ENCODE measurements at places on chromosomes 1 and 21.

DNA sequence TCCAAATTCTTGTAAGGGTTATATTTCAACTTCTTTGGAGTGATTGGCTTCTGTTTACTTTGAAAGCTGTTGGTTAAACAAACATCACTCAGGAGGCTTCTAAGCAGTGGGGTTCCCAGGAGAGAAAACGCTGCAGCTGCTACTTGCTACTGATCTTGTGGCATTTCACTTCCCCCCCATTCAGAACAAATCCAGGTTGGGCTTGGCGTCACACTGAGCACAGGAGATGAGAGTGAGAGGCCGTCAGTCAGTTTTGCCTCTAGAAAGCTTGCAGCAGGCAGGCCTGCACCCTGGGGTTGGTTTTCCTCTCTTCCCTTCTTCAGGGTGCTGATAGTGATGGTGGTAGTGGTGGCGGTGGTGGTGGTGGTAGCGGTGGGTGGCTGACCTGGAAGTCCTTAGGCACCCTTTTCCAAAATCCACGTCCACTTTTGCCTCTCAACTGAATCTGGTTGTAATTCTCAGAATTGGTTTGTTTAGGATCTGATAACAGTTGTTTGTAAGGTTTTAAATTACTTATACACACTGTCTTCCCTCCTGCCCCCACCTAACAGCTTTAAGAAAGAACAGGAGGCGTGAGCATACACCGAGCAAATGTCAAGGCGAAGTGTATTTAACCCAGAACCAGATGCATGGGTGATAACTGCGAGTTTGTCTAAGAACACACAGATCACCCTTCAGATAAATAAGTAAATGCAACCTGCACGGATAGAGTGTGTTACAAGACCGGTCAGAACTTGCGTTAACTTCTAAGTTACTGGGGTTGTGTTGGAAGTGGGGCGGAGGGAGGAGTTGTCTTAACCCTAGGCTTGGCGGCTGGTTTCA, 3.2 kb upstream of the PROX1 start:
- no peak for DNase-seq

GRCh38 chr1:59367301-59368007, 70.6 kb downstream of the FGGY start:
- no peak for DNase-seq

- no peak for DNase-seq
Observed at GRCh38 chr1:43722810-43723209, 15.5 kb downstream of the ST3GAL3 start.

DNA sequence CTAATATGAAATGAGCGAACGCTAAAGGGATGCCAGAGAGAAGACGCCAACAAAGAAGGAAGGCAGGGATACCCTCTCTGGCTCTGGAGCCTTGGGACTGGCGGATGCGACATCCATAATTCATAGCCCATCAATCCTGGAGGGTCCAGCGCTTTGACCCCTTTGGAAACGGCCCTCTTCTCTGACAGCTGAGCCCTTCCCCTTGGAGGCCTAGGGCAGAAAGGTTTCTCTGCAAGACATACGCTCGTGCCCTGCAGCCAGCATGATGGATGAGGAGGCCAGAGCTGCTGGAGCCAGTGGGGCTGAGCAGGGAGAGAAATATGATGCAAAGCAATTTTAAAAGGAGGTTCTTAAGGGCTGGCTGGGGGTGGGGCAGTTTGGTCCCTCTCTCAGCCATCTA, 22.2 kb downstream of the OPTC start:
- DNase-seq = no peak

DNA sequence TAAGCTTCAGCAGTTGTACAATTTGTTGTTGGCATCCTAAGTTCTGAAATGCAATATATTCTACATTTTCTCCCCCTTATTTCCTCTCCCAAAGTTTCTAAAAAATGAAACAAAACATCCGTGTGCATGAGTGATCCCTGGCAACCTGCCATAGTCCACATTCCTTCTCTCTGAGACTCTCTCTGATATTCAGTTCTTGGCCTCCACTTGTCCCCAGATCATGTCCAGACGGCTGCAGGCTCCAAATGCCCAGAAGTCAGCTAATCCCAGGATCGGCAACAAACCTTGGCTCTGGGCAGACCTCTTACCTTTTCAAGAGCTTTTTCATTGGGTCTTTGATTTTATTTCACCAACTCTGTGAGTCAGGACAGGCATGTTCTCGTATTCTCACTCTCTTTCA, 187.8 kb downstream of the ETS2 start:
- no peak for DNase-seq

- no peak for DNase-seq
Observed at GRCh38 chr1:113940365-113941244, 11.5 kb downstream of the HIPK1 start.

- DNase-seq = no peak
Observed at GRCh38 chr1:80384959-80385358, 1378.4 kb upstream of the ADGRL4 start.

DNA sequence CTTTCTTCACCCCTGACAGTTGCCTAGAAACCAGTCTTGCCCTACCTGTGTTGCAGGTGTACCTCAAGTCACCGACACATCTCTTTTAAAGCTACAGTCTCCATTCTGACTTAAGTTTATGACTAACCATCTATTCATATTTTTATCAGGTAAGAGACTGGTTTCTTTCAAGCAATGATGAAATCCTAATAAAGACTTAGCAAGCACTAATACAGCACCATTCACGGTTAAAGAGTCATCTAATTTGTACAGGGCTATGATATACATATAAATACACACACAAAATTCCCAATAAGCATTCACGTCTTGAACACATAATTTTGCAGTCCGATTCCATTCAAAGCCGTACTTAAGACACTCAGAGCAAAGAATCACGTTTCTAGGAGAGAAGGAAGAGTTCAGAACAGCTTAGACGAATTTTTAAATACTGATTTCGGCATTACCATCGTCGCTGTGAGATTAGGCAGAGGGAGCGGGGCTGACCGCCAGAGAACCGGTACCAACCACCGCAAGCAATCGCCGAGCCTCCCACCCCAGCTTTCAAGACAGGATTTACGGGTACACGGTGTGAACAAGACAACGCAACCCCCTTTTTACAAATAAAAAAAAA, 943 bp downstream of the ERRFI1 start:
- DNase-seq = no peak

DNA sequence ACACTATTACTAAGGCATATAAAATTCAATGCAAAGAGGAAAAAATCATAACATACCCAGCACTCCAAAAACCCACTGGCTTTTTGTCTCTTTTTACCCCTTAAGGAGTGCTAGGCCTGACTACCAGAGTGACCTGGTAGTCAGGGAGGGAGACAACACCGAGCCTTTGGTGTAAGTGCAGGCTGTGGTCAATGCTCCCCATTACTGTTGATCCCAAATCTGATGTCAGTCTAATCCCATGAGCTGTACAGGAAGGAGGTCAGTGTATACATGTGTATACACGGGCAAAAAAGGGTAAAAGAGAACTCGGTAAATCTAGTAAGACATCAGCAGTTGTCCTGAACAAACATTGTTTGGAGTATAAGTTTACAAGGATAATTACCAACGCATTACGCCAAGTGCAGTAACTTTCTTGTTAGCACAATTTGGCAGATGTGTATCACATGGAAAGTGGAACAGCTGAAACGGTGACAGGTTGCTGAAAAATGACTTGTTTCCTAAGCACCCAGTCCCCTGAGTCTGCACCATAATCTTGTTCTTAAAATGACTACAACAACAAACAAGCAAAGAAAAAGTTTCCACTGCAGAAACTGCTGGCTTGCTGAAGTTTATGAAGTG, 217.9 kb downstream of the KCNH1 start:
- no peak for DNase-seq

GRCh38 chr1:202852163-202852904, 36.6 kb downstream of the RABIF start:
- no peak for DNase-seq

GRCh38 chr1:101410048-101410878, 173.4 kb downstream of the S1PR1 start:
- DNase-seq = no peak

GRCh38 chr1:221822591-221822990, 80.7 kb upstream of the DUSP10 start:
- DNase-seq = no peak

GRCh38 chr1:121546830-121547591, 362.2 kb downstream of the SRGAP2C start:
- no peak for DNase-seq

DNA sequence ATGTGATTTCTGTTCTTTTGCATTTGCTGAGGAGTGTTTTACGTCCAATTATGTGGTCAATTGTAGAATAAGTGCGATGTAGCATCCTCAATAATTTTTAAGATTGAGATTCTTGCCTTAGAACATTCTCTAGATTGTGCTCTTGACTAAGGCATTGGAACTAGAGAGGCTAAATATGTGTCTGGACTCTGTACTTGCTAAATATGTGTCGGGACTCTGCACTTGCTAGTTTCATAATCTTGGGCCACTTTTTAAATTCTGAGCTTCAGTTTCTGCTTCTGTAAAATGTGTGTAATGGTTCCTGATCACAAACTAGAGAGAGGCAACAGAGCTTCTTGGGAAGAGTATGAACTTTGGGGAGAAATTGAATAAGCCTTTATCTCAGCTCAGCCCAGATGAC, 21.6 kb downstream of the HLX start:
- no peak for DNase-seq

DNA sequence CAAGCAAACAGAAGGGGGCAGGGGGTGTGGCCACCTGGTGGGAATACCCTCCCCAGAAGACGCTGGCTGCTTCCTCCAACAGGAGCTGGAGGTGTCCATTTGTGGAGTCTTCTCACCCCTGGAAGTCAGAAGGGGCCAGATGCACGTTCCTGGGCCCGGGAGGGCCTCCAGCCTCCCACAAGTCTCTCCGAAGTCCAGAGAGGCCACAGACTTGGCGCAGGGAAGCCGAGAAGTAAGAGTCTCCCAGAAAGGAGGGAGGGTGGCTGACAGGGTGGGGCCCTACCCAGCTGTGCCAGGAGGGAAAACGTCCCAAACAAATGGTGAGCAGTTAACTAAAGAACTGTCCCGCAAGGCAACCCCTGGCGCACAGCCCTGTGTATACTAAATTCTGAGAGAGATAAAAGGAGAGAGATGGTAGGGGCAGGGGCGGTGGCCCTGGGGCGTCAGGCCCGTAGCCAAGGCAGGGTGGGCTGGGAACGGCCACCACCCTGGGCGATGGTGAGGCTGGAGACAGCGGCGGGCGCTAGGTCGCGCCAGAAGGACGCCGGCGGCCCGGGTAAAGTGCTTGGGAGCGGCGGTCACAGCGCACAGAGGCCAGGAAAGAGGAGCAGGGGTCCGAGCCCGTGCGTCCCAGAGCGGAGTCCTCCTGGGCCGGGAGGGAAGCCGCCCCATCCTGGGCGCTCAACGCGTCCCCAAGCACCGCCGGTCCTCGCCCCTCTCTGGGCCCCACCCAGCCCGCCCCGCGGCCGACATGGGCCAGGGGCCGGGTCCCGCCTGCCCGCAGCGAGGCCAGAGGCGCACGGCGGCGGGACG, 1.2 kb downstream of the CHD5 start:
- DNase-seq = no peak

DNA sequence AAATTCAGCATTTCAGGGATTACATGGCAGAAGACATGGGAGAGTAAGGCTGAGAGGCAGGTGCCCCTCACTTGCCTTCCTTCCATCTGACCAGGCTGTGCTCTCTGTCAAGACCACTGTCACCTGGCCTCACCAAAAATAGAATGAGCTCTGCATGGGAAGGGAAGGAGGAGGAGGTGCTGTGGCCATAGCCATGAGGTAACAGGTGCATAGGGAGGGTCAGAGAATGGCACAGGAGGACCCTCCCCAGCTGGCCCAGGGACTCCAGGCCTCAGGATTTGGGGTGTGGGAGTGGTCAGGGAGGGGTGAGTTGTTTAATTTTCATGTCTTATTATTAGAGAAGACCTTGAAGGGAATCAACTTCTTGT, 192.3 kb downstream of the FCRL5 start:
- DNase-seq = no peak

GRCh38 chr1:91490501-91490900, 10.2 kb upstream of the CDC7 start:
- no peak for DNase-seq

DNA sequence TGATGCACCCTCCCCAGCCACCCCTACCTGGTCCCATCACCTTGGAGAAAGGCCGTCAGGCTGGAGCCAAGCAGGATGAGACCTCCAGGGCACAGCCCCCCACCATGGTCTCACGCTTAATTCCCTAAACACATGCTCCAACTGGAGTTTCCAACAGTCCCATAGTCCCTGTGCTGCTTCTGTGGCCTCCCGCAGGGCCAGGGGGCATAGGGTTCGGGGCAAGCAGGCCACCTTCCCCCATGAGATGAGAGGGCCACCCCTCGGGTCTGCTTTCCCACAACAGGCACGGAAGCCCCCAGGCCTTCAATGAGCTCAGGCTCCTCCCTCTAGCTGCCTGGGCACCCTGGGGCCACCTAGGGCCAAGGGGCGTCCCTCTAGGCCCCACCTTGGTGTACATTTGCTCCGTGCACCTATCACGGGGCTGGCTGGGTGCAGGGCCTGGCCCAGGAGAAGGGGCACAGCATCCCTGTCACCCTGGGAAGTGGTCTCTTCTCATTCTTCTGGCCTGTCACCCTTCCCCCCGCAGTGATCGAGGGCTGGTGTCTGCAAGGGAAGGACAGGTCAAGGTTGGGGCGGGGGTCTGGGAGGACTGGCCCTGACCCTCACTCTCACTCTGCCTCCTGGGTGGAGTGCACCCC, 42.4 kb downstream of the TRIM11 start:
- no peak for DNase-seq

DNA sequence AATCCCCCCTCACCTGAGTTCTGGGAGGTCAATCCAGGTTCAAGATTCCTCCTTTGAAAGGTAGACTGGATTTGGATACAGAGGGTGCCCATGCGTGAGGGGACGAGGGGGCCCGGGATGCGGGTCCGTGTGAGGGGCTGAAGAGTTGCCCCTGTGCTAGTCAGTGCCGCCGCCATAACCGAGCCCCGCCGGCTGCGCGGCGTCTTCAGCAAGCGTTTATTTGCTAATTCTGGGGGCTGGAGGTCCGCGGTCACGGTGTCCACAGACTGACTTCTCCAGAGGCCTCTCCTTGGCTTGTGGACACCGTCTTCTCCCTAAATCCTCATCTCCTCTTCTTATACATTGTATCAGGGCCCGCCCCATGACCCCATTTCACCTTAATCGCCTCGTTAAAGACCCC, 20.9 kb upstream of the SAMD11 start:
- DNase-seq = no peak

DNA sequence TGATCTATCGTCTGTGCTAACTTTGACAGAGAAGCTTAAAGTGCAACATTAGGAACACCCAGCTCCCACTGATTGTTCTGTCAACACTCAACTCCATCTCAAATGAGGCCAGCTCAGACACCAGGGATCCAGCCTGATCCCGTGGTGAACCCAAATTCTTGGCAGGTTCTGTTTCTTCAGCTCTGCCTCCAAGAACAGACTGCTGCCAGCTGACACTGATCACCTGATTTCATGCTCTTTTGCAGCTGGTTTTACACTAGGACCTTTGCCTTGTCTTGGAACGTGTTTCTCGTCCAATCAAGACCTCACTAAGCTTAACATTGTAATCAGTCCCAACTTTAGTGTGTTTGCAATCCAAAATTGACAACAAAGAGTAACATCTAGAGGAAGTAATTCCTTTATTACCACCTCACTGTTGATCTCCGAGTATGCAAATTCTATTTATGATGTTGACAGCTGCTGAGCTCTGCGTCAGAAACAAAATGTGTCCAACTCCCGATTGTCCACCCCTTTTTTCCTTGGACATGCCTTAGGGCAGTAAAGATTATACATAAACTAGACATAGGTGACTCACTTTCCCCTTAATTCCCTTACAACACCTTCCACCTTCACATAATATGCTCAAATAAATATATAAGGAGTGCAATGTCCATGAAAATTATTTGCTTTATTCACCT, 1.6 kb upstream of the HYI start:
- no peak for DNase-seq

- peak; percentile 88 for DNase-seq
Observed at GRCh38 chr1:25642574-25643108, 26.1 kb downstream of the MAN1C1 start.
